ENCODE measurements at places on chromosomes 5 and 9.

GRCh38 chr9:121893786-121894185 is 199.3 kb downstream of the TTLL11 start:
- DNase-seq = no peak

- no peak for DNase-seq
Observed at GRCh38 chr5:140174014-140174413, 974 bp upstream of the CYSTM1 start.

DNA sequence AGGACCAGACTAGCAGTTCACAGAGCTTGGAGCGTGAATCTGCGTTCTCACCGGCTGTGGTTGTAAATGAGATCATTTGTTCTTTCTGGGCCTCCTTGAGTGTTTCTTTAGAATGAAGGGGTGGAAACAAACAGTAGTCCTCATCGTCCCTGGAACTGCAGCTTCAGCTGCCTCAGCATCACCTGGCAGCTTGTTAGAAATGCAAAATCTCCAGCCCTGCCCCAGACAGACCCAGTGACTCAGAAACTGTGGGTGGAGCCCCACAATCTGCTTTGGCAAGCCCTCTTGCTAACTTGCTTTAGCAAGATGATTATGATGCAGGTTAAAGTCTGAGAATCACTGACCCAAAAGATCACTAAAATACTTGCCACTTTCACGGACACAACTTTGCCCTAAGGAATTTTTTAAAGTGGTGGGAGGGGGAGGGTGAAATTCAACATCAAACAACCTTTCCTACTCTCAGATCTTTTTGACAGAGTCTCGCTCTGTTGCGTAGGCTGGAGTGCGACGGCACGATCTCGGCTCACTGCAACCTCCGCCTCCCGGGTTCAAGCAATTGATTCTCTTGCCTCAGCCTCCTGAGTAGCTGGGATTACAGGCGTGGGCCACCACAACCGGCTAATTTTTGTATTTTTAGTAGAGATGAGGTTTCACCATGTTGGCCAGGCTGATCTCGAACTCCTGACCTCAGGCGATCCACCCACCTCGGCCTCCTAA is 86.0 kb downstream of the BRINP1 start:
- no peak for DNase-seq

DNA sequence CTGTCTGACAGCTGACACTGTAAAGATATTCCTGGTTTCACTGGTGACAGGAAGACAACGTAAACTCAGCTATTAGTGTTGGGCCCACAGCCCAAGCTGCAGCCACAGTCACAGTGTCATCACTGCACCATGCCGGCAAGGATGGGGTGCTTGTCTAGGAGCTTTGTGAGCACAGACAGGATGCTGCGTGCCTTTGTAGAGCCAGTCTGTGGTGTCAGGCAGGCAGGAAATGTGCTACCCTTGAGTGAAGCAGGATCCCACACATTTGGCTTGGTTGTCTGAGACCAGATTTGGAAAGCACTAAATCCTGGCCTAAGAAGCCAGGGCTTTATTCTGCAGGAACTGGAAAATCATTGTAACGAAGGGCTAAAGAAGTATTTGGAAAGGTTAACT is 121.6 kb upstream of the ADAMTS16 start:
- DNase-seq = no peak

DNA sequence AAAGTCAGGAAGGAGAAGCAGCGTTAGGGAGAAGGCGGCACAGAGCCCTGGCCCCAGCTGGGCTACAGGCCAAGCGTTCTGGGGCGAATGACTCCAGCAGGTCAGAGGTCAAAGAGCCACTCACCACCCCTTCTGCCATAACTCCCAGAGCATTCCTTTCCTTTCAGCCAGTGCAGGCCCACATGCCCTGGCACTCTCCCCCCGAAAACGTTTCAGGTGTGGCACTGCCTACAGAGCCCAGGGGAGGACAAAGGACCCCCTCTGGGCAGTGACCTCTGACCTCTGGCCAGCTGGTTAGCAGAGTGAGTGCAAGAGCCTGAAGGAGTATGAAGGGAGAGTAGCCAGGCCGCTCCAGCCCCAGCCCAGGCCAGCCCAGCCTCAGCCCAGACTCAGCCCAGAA is 4.9 kb downstream of the ABCA2 start:
- no peak for DNase-seq

GRCh38 chr9:114522286-114522685 is 17.0 kb upstream of the WHRN start:
- DNase-seq = no peak

DNA sequence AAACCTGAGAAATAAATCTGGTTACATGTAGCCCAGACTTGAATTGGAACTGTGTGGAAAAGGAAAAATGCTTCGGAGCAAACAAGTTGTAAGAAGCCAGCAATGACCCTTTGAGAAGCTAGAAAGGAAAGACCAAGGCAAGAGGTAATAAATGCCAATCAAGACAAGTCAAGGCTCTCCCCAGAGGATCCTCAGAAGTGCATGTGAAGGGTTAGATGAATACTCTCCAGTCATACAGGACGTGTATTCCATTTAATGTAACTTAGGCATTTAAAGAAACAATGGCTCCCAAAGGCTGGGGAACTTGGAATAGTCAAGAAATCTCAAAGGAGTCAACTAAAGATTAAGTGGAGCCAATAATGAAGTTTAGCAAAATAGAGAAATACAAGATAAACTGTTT is 36.2 kb downstream of the EPB41L4A start:
- DNase-seq = no peak

GRCh38 chr5:27009540-27009915 is 28.9 kb downstream of the CDH9 start:
- no peak for DNase-seq

- DNase-seq = no peak
Observed at GRCh38 chr5:171313481-171314206, 4.6 kb downstream of the TLX3 start.

GRCh38 chr5:89435347-89435746 is 552.4 kb upstream of the MEF2C start:
- no peak for DNase-seq

DNA sequence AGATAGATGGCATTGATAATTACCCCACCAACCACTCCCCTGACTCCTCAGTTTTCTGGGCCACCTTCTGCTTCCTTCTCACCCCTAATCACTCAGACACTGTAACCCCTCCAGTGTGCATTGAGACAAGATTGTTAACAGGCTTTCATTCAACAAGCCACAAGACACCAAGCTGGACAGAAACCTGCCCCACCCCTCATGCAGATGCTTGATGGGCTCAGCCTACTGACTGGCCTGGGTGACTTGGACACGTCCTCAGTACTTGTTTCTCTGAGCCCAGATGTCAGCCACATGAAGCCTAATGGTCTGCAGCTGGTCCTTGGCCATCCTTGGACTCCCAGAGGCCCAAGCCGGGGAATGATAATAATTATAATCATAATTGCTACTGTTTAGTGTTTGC is 71.4 kb upstream of the SMIM23 start:
- DNase-seq = no peak

DNA sequence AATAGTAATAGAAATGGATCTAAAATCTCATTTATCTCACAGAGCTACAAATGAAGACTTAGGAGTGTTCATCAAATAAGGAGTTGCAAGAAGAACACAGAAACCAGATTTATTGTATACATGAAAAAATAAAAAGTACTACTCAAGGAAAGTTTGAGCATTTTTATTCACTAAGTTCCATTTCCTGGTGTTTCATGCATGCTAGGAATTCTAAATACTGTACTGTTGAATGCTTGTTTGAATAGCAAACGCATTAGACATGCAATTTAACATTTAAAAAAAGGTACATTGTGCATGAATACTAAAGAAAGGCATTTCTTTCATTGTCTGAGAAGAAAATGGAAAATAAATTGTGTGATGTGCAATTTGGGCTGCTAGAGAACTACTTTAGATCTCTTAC is 52.1 kb downstream of the C6 start:
- no peak for DNase-seq

DNA sequence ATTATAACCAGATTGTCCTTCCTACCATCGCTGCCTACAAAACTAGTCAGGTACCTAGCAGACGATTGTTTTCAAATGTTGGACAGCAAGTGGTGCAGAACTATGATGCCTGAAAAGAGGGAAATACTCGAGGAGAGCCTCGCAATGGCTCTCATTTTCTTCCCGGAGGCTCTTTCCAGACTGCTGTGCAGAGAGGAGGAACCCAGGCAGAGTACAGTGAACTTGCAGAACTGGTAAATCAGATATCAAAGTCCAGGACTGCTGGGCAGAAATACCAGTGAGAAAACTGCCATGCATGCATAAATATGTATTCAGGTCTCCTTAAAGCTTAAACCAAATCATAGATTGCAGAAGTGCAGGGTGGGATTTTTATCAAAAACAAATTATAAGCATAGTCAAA is 26.4 kb upstream of the UGT3A1 start:
- no peak for DNase-seq

DNA sequence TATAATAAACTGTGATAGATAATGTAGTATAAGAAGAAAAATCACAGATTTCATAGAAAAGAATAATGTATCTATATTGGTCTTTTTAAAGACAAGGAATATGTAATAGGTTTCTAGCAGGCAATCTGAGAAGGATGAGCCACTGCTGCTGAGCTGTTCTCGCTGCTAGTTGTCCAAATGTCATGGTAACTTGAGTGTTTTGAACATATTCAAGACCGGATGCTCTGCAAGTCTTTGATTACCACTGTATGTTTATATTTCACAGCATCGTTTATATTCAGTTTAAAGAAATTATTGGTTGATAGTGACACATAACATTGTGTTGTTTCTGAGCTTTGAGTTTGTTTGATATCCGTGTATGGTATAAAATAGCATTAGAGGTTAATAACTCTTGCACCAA is 9.6 kb downstream of the C5orf47 start:
- DNase-seq = no peak

GRCh38 chr5:180690562-180690961 is 41.2 kb upstream of the FLT4 start:
- no peak for DNase-seq

- DNase-seq = no peak
Observed at GRCh38 chr9:88059469-88059868, 78.8 kb downstream of the SPATA31C2 start.

DNA sequence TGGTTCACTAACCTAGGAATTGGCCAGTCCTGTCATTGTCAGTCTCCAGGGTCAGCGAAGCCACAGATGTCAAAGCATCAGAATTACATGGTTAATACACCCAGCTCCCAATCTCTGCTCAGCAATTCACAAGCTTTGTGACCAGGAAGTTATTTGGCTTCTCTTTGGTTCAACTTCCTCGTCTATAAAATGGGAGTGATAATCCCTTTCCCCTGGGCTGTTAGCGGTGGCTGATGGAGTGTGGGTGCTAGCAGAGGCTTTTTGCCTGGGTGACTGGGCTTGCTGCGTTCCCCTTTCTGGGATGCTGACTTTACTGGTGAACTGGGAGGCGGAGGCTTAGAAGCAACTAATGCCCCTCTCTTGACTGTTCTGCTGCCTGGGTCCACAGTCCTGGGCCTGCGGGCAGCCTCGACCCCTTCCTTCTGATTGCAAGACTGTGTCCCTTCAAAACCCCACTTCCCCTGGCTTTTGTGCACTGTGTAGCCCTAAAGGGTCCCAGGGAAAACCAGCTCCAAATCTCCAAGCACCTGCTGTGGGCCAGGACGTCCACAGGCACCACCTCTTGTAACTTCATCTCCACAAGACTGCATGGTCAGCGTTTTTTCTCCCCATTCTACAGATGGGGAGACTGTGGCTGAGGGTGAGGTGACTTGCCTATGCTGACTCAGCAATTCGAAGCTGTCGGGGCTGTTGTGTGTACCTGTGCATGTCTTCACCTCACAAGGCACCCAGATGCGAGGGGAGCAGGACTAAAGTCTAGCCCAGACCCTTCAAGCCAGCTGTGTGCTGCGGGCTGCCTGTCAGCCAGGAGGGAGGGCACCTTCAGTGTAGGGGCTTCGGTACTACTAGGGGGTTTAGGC is 45.2 kb upstream of the NEURL1B start:
- DNase-seq = no peak

DNA sequence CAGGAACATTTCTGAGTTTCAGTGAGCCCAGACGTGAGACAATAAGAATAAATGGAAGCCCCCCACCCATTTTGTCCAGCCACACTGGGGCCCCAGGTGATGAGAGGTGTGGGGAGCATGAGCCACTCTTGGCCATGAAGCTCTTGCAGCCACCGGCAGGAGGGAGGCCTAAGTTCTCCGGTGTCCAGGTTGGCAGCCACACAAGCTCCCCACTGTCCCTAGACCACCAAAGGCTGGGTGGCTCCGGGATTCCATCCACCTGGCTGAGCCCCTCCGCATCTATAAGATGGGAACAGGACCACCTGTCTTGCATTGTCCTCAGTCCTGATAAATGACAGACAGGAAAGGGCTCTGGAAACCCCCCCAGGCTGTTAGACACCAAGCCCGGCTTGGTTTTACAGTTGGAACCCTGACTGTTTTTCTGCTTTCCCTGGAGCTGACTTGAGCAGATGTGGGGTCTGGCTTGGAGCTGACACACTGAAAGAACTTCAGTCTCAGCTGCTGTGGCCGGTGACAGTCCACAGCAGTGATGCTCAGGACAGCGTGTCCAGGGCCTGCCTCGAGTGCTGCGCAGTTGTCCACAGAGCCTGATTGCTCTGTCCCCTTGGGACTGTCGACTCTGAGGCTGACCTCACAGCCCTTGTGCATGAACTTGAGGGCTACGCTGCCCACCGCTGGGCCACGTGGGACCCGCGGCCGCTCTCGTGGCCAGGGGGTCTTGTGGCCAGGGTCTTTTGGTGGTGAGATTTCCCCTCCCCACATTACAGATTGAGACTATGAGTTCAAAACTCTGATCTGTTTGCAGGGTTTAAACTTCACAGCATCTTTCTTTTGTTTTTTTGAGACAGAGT is 74.8 kb downstream of the PSMB7 start:
- no peak for DNase-seq

DNA sequence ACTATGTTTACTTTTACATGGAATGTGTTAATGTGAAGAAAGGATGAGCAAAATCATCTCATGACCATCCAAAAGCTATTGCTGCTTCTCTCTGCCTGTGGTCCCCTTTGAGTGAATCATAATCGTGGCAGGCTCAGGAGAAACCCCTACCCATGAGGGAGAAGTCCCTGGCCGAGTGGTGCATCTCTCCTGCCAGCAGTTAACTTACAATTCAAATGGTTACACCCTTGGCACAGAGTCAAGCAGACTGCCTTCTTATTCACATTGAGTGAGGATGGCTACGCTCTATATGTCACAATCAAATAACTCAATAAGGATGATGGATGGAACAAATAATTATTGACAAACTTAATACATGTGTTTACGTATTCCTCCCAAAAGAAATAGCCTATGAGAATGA is 179.1 kb downstream of the FGF1 start:
- no peak for DNase-seq

DNA sequence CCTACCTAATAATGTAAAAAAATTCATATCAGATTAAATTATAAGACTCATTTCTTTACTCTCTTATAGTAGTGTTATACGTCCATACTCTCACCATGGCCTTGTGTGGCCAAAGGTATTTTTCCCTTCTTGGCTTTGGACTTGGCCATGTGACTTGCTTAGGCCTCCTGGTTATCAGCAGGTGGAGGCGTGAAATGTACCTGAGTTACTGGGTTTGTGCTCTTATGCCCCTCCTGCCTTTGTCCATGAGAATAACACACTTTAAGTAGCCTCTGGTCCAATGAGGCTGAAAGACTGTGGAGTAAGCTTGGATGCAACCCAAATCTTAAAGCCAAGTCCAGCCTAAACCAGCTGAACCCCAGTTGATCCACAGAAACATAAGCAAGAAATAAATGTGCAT is 68.7 kb downstream of the RETREG1 start:
- DNase-seq = no peak

Data from urinary bladder (tissue), 4 donors.